Frontal cortex (tissue), 4 donors: ENCODE measurements at places on chromosomes 2 and 18.

- no peak for DNase-seq
Measured at GRCh38 chr18:73952296-73952946, 195.2 kb downstream of the FBXO15 start.

DNA sequence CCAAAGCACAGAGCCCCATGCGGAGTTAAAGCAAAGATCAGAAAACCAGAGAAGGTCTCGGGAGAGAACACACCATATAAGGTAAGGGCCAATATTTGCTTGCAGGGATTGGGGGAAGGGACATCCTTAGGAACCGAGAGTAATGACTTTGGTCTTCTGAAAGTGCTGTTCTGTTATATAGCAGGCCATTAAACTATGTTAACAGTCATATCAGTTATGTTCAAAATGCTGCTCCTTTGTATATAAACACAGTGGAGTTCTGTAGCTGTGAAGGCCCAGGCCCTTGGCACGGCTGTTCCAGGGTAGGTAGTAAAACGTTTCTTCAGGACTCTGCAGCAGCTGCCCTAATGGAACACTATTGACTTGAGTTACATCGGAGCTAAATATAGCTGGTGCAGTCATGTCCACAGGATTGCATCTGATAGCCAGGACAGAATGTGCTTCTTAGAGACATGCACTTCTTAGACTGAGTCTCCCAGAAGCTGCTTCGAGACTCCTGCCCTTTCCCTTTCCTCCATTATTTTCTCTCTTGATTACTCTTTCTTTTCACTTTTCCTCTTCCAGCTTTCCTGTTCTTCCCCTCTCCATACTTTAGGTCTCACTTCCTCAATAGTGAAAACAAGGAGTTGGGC lies 122.4 kb downstream of the SETBP1 start:
- DNase-seq: no peak

- DNase-seq: no peak
Measured at GRCh38 chr2:44543773-44544725, 182.3 kb downstream of the CAMKMT start.

GRCh38 chr2:171568089-171568488 lies 45.8 kb downstream of the CYBRD1 start:
- no peak for DNase-seq

- DNase-seq: no peak
Measured at GRCh38 chr18:48752928-48753327, 197.8 kb downstream of the SMAD7 start.

DNA sequence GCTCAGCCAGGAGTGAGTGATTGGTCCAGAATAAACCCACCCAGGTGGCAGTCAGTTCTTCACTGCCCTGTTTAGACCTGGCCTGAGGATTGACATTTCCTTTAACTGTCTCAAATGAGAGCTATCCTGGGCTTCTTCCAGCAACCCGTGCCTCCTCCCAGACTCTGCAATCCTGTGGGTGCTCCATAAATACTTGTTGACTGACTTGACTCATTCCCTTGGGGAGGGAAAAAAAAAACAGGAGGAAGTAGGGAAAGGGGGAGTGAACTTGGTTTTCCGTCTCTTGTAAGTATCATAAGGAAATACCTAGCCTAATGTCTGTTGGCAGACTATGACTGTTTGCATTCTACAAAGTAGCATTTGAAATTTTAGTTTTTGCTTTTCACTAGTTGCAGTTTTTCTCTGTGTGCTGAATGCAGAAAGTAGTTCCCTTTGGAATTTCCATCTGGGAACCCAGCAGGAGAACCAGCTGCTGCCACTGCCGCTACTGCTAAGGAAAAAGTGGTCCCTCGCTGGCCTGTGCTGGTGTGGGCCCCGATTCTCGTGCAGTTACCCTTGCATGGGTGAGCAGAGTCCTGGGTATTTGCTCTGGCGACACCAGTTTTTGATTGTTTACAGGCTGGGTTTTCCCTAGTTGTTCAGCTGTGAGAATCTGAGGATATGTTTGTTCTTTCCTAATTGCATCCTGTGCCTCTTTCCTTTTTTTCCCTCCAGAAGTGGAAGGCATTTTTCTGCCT lies 78.8 kb downstream of the TGOLN2 start:
- DNase-seq: no peak
